ENCODE measurements at places on chromosomes 12 and 14.

- DNase-seq: no peak
Measured at GRCh38 chr12:112881602-112882001, 25.2 kb upstream of the OAS1 start.

DNA sequence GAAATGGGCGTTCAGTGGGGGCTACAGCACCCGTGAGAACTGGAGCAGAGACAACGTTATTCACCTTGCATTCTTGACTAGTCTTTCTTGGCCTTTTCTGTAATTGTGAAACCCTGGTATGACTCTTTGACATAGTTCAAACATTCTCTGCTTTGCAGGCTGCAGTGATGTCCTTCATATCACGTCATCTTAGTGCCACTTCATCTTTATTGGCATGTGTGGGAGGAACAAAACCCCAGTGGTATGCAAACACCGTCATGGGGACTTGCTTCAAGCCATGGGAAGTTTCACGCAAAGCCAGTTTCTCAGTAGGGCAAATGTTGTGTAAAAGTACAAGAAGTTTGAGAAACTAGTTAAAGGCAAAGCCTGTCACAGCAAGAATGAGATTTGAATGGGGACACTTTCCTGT lies 20.2 kb upstream of the DUSP16 start:
- DNase-seq: no peak

GRCh38 chr12:67666605-67667004 lies 18.1 kb downstream of the DYRK2 start:
- DNase-seq: no peak

GRCh38 chr14:102246071-102246470 lies 58.9 kb downstream of the MOK start:
- no peak for DNase-seq

DNA sequence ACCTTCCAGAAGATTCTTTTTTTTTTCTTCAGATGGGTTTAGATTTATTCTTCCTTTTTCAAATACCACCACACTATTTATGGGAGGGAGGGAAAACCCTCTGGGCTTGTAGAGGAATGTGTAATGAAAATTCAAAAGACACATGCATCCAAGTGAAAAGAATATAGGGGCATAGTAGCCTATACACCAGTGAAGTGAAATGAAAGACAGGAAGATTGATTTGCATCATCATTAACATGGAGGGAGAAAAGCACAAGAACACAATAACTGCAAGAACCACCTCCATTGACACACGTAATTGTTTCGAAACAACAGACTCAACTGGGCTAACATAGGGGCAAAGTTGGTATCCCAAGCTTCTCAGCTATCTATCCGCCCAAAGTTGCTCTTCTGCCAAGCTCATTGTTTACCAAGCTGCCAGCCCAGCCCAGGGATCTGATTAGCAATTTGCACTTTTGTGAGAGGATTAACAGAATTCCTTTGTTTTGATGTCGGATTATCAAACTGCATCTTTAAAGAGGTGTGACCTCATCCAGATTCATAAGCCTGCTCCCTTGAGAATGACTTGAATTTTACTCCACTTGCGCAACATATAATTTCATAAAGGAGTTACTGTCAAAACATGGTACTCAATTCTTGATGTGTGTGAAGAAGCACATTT lies 430.5 kb upstream of the SOX5 start:
- peak; percentile 1 for DNase-seq

DNA sequence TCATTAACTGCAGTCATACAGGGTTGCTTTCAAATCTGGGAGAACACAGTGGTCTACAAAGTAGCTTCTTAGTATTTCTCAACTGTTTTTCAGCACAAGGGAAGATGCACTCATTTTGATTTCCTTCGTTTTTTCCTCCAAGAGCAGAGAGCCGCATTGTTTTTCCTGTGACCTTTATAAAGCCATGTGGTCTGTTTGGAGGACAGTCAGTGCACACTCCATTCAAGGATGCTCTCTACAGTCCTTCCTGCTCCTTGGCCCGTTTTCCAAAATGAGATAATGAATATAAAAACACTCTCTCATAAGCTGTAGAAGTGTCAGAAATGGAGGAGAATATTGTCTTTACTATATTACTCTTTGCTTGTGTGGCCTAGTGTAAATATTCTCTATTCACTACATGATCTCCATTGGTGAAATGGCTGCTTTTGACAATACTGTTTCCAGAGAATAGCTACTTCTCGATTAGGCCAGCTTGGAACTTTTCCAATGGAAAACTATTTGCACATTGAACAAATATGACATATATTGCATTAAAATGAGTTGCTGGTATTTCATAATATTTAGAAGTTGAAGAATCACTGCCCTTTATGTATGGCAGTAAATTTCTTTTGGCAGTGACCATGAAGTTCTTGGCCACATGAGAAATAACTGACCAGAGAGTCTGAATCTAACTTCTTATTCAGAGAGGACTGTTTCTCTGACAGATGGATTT lies 393.1 kb upstream of the RGS6 start:
- DNase-seq: no peak

DNA sequence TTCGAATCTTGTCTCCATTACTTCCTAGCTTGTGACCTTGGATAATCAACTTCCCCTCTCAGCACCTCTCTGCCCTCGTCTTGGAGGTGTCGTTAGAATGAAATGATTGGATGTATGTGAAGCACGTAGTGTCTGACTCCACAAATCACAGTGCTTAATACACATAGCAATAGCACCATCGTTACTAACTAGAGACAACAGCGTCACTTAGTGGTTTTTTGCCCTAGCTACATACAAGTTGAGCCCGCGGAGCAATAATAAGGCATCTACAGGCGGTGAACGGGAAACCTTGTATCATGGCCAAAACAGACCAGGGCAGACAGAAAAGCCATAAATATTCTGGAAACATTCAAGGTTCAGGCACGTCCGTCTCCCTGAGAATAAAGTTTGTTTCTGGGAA lies 154.9 kb downstream of the ASCL4 start:
- no peak for DNase-seq

DNA sequence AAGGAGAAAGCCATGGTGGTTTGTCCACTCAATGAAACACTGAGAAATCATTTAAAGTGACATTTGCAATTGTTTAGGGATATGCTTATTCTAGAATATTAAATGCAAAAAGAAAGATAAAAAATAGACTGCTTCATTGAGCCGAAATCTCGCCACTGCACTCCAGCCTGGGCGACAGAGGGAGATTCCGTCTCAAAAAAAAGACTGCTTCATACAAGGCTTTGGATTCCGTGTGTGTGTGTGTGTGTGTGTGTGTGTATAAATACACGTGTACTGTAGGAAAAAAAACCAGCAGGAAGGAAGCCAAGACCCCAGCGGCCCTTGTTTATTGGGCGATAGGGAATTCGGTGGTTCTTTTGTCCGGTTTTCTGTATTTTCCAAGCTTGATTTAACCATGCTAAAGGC lies 3.2 kb upstream of the ZNF839 start:
- peak; percentile 67 for DNase-seq

DNA sequence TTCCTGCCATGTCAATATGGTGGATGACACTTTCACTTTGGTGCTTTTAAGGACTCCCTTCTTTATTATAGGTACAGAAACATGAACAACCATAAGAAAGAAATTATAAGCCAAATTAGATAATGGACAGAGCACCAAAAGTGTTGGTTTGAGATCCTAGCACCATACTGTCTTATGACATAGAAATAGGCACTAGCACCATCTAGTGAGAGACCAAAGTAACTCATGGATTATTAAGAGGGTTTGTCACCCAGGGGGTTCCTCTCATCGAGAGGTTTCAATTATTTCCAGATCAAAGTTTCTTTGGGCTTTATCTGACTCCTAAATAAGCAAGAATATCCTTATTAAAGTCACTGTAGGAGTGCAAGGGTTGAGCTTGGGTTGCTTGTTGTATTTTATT lies 153.0 kb upstream of the DIO2 start:
- DNase-seq: peak; percentile 41

- DNase-seq: no peak
Measured at GRCh38 chr14:53093206-53093605, 59.9 kb downstream of the DDHD1 start.

- DNase-seq: no peak
Measured at GRCh38 chr12:24695657-24696329, 253.1 kb downstream of the BCAT1 start.

DNA sequence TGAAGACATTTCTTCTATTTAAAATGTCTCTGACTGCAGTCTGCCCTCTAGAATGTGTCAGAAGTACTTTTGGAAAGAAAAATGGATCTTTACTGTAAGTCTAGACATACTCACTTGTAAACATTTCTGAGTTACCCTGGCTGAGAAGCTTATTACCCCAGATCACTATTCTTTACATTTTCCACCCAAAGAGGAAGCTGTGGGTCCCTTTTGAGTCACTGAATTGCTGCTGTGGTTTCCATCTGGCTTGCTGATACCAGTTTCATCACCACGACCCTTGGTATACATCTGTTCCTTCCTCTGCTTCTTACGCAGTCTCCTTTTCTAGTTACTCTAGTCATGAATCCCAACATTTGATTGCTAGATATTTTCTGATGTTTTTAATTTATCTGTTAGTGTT lies 20.2 kb upstream of the CLEC4D start:
- no peak for DNase-seq

GRCh38 chr14:35897616-35898111 lies 71.5 kb downstream of the BRMS1L start:
- peak; percentile 52 for DNase-seq

DNA sequence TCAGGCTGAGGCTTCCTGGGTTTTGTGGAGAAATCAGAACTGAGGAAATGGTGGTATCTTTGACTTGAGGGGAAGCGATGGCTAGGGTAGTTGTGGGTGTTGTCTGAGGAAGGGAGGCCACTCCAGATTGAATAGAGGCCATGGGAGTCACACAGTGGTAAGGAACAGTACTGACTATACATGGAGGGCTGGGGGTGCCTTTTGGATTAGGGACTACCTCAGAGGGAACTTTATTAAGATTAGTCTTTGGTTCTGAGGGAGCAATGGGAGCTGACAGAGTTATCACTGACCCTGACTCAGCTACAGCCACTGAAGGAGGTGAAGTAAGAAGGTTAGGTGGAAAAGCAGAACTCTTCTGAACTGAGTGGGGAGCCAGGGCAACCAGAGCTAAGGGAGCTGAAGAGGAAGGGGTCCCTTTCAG lies 4.4 kb downstream of the NACA start:
- DNase-seq: no peak

GRCh38 chr12:52666471-52666870 lies 13.7 kb downstream of the KRT1 start:
- DNase-seq: no peak

- DNase-seq: peak; percentile 80
Measured at GRCh38 chr14:23827100-23827892, 126.3 kb upstream of the DHRS4 start.

DNA sequence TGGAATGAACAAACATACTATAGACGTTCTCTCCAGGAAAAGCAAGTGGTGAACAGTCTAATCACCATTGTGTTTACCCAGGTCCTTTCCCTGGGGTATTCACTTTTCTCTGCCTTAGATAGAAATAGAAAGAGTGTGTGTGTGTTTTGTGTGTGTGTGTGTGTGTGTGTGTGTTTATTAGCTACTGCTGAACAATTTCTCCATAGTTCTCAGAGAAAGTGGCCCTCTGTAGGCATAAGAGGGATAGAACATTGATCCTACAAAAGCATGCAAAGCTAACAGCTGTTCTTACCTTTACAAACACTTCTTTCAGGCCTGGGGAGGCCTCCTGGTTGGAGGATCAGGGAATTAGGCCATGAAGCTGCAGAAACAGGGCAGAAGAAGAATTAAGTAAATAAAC lies 665.7 kb upstream of the TBX3 start:
- no peak for DNase-seq

DNA sequence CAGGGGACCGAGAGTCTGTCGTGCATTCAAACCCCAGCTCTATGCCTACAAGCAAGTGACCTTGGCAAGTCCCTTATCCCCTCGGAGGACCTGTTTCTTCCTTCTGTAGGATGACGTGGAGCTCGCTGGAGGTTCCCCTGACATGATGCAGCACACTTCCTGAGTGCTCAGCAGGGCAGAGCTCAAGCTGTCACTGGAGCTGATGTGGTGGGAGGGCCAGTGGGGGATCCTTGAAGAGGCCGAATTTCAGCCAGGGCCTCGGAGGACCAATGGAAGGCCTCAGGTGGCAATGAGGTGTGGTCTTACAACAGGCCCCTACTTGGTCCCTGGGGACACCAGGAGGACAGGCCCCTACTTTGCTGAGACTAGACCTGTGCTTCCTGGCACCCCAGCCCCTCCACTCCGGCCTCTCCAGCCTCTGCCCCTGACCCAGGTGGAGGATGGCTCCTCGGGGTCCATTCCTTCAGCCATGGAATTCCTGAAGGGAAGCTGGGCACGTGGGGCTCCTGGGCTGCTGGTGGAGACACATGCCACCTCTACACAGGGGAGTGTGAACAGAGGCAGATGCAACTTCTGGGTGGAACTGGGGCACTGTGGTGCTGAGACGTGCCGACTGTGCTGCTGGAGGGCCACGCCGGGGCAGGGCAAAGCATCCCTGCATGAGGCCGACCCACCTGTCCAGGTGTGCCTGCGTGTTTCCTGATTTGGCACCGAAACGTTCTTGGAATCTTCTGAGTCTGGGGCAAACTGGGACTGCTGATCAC lies 18.7 kb upstream of the KIF26A start:
- DNase-seq: no peak

- DNase-seq: no peak
Measured at GRCh38 chr14:101711041-101711856, 50.3 kb upstream of the PPP2R5C start.

- peak; percentile 56 for DNase-seq
Measured at GRCh38 chr12:46219877-46220655, 48.8 kb downstream of the SLC38A1 start.

- DNase-seq: no peak
Measured at GRCh38 chr12:56957229-56958052, at the start of gene RDH16. Gene RDH16 (minus strand): TSS chr12:56957608. CDS start chr12:56957462, 146 bp downstream.

GRCh38 chr12:121825041-121825523 lies 21.3 kb downstream of the SETD1B start:
- DNase-seq: no peak

GRCh38 chr12:105587237-105587636 lies 256.7 kb downstream of the C12orf75 start:
- DNase-seq: no peak

- no peak for DNase-seq
Measured at GRCh38 chr14:22438742-22439141, 150.3 kb downstream of the DAD1 start.

DNA sequence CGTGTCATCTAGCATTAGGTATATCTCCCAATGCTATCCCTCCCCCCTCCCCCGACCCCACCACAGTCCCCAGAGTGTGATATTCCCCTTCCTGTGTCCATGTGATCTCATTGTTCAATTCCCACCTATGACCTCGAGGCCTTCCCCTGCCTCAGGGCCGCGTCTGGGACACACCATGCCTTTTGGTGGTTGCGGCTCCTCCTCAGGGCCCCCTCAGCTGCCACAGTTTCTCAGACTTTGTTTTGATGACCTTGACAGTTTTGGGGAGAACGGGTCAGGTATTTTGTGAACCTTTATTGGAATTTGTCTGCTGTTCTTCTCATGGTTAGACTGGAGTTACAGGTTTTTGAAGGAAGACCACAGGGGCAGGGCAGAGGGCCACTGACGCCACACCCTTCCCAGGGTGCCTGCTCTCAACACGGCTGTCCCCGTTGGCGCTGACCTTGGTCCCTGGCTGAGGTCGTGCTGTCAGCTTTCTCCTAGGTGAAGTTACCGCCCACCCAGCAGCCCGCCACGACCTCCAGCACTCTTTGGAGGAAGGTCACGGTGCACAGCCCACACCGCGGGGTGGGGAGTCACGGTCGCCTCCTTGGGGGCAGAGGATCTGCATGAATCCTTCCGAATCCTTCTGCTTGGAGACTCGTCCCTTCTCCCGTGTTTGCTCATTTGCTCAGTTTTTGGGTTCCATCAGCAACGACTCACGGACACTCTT lies 130.5 kb downstream of the KIF26A start:
- DNase-seq: no peak

- no peak for DNase-seq
Measured at GRCh38 chr14:38419579-38419978, 163.7 kb upstream of the CLEC14A start.

GRCh38 chr14:75513911-75514672 lies 8.2 kb upstream of the BATF start:
- DNase-seq: no peak
